ENCODE measurements at places on chromosomes 2 and 18.

DNA sequence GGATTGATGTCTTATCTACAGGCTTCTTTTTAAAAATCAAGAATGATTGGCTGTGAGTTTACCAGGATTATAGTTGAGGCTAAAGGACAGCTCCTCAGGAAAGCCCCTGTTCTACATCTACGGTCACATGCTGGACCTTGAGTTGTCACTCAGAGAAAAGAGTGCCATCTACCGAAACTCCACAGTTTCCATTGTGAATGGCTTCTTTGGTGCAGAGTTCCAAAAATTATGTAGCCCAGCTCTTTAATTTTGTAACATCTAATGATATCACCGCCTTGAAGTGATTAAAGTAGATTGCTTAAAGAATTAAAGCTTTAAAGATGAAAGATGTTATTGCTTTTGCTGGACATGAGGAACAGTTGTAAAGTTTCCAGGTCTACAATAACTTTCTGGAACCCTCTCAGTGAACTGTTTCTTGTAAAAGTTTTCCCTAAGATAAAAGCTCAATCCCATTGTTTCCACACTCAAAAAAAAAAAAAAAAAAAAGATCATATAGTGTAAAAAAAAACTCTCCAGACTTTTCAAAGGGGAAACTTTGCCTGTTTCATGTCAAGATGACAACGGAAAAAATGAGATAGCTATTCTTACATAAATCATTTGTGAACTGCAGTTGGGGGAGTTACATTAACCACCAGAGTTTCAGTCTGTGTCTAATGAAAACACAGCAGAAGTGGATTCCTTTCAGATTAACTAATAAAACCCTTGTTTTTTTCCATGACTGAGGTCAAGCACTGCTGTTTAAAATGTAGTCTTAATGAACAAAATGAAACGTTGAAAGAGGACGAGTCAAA, 4.3 kb downstream of the COL3A1 start:
- DNase-seq = no peak

DNA sequence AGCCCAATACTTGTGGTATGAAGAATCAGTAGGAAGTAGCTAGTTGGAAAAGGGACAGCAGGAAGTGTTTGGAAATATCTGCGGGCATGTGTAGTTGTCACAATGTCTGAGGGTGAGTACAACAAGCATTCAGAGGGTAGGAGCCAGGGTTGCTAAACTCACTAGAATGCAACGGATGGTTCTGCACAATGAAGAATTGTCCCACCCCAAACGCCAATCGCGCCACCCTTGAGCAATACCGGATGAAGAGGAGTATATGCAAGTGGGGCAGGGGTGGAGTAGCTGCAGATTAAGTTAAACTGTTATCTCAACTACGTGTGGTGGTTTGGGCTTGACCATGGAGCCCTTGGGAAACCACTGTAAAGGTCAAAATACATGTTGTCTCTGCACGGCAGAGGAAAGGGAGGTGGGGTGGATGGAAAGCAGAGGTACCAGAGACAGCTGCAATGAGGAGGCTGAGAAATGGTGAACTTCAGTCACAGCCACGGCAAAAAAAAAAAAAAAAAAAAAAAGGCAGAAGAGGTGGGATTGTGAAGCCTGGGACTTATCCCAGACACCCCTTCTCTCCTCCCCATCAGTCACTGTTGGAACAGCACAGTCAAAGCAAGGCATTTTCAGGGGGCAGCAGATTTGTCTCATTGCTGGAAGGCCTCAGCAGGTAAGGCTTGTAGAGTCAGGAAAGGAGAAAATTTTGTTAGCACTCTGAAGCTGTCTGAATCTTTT, 5.2 kb downstream of the CCL20 start:
- no peak for DNase-seq

DNA sequence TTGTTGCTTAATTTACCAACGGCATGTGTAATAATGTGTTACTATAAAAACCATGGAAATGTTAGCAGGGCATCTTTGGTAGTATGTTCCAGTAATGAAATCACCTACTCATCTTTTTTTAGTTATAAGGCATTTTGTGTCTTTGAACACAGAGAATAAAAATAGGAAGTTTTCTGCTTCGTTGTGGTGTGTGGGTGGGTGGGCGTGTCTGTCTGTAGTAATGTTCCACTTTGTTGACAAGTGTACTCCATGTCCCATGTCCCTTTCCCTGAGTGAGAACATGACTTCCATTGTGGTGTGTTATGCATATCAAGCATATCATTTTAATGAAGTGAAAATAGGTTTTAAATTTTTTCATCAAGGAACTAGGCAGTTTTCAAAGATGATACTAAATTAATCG, 149.3 kb downstream of the VWC2L start:
- no peak for DNase-seq

DNA sequence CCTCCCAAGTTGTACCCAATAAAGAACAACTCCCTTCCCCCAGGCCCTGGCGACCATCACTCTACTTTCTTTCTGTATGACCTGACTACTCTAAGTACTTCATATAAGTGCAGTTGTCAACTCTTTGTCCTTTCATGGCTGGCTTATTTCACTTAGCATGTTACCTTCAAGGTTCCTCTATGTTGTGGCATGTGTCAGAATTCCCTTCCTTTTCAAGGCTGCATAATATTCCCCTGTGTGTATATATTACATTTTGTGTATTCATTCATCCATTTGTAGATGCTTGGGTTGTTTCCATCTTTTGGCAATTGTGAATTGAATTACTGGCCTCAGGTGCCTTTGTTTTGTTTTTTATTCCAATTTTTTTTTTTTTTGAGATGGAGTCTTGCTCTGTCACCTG, 181.9 kb upstream of the RAB12 start:
- DNase-seq = no peak

DNA sequence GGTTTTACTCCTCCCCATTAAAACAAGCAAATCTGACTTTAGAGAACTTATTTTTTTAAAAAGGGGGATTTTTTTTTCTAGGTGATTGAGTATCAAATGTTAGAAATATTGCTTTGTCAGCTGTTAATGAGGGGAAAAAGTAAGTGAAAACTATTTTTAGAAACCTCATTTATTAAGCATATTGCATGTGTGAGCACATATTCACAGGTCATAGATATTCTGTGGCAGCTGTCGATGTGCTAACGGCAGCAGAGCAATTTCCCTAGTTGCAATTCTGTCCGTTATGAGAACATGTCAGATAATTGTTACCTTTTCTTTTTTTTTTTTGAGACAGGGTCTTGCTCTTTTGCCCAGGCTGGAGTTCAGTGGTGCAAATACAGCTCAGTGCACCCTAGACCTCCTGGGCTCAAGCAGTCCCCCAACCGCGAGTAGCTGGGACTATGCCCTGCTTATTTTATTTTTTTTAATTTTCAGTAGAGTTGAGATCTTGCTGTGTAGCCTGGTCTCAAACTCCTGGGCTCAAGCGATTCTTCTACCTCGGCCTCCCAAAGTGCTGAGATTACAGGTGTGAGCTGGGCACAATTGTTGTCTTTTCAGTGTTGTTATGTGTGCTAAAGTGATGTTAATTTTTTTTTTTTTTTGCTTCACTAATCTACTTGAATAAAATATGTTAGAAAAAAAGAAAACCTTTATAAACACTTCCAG, 69.8 kb downstream of the MTA3 start:
- DNase-seq = no peak

Measured in smooth muscle cell of the brain vasculature (primary cell).